ENCODE measurements at places on chromosomes 1 and 21. TPM values are rescaled to one million over a fixed set of nuclear protein-coding genes. Genes with fewer than 3 reads are reported as not detected.

GRCh38 chr1:112720800-112721199 is 5.7 kb upstream of the PPM1J start:
- DNase-seq = no peak

- no peak for DNase-seq
Measured at GRCh38 chr1:194069831-194070218, 883.4 kb upstream of the B3GALT2 start.

The TGFB2 gene
- total RNA-seq = 65.5 TPM

DNA sequence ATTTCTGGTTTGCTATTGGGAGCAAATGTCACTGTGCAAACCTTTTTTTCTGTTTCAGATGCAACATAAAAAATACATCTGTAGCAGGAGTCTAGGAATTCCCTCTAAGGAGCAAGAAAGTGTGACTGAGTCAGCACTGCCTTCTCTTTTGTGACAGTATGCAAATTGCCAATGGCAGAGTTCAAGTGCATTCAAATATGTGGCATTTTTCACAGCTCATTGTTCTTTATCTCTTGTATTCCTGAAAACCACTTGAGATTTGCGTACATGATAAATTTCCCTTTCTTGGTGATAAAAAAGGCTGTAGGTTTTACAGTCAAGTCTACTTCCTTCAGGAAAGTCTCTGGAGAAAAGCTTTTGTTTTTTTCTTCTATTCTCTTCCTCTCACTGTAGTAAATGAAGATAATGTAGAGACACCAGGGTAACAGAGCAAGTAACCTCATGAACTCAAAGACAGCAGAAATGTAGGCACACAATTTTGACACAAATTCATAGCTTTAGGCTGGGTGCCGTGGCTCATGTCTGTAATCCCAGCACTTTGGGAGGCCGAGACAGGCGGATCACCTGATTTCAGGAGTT is 129.7 kb upstream of the L1TD1 start:
- no peak for DNase-seq

GRCh38 chr1:231099996-231100767 is 60.1 kb upstream of the FAM89A start:
- DNase-seq = no peak

- DNase-seq = no peak
Measured at GRCh38 chr1:93851327-93851712, 27.7 kb downstream of the DNTTIP2 start.

- DNase-seq = no peak
Measured at GRCh38 chr1:186541003-186541402, 80.1 kb upstream of the PDC start.

DNA sequence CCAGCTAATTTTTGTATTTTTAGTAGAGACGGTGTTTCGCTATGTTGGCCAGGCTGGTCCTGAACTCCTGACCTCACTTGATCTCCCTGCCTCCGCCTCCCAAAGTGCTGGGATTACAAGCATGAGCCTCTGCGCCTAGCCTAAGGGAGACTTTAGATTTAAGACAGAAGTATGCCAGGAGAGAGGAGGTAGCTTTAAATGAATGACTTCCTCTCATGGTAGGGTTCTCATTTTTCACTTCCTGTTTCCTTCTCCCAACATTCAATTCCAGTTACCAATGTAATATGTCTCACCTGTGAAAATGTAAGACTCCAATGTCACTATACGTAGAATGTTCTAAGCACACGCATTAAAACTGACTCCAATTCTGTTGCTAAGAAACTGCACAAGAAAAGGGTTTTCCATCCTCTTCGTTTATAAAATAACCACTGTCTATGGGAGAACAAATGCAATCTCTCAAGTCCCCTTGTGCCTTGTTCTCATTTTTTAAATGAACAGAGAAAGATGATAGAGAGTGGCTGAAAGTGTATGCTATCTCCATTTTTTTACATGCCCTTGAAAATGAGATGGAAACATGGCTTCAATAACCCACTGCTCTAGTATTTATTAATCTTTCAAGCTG is 140.0 kb downstream of the SLC45A1 start:
- DNase-seq = no peak

- DNase-seq = no peak
Measured at GRCh38 chr1:202569393-202570322, 140.6 kb downstream of the SYT2 start.

GRCh38 chr1:190000365-190000872 is 477.2 kb downstream of the BRINP3 start:
- DNase-seq = peak; percentile 58

The AGMAT gene
- not detected for total RNA-seq

The PANK4 gene
- 6.5 TPM for total RNA-seq

The WLS gene
- 32.3 TPM for total RNA-seq

DNA sequence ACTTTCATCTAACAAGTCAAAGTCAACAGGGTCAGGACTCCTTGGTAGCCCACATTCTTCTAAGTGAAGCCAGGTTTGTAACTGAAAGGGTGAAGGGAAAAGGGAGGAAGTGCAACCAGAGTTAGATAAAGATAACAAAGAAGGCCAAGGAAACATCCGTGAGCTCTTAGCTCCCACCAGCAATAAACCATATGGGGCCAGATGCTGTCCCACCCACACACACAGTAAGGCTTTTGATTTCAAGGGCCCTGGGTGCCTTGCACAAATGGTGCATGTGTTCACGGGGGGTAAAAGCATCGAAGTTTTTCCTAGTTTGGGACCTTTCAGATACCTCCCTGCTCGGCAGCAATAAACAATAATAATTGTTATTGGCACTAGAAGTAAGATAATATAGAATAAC is 5.1 kb upstream of the TIAM1 start:
- no peak for DNase-seq

The SHISAL2A gene
- not detected for total RNA-seq

GRCh38 chr1:87053446-87053845 is 139.0 kb downstream of the HS2ST1 start:
- DNase-seq = no peak
